Uterus (tissue), 4 donors: ENCODE measurements at places on chromosomes 5 and 9. TPM values are rescaled to one million over a fixed set of nuclear protein-coding genes. Genes with fewer than 3 reads are reported as not detected.

The QSOX2 gene
- 5.6 TPM for total RNA-seq

- H3K4me1 ChIP-seq = no peaks in the 10 kb centered on the region
- no peaks in the 10 kb centered on the region for H3K27me3 ChIP-seq
- no peak overlapping the region for H3K27ac ChIP-seq
- no peak for DNase-seq
- H3K4me3 ChIP-seq = no peak overlapping the region
- no peaks in the 10 kb centered on the region for H3K36me3 ChIP-seq
These were observed 61.9 kb downstream of the FAM78A start for GRCh38 chr9:131214286-131214856.

- H3K4me3 ChIP-seq = no peak overlapping the region
- H3K4me1 ChIP-seq = no peaks in the 10 kb centered on the region
- DNase-seq = no peak
- H3K27me3 ChIP-seq = no peaks in the 10 kb centered on the region
These were observed 492.0 kb upstream of the MEF2C start for GRCh38 chr5:89374818-89375521.

The DNAJB5 gene
- total RNA-seq = 17.9 TPM

DNA sequence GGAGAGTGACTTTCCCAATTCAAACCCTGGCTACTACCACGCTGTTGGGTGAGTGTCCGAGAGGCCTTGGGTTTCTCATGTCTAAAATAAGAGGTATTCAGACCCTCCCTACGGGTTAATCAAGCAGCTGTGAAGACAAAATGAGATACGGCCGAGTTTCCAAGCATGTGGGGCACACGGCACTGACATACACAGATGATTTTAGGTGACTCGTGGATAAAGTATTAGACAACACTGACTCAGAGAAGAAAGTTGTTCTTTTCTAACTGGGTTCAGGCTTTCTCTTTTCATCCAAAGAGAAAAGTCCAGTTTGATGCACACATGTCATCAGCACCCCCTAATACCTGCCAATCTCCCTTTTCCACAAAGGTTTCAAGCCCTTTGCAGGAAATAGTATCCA lies 15.6 kb downstream of the FOXI1 start:
- no peak for DNase-seq
- H3K4me3 ChIP-seq = no peak overlapping the region
- no peaks in the 10 kb centered on the region for H3K36me3 ChIP-seq
- no peaks in the 10 kb centered on the region for H3K27me3 ChIP-seq
- no peak overlapping the region for H3K27ac ChIP-seq

- no peaks in the 10 kb centered on the region for H3K27me3 ChIP-seq
- H3K4me1 ChIP-seq = peaks cover 10% of the 10 kb centered on the region
- H3K27ac ChIP-seq = no peak overlapping the region
- H3K4me3 ChIP-seq = no peak overlapping the region
- DNase-seq = no peak
These were observed 39.0 kb downstream of the SHB start for GRCh38 chr9:38029915-38030638.

The B4GALT1 gene
- total RNA-seq = 38.2 TPM

DNA sequence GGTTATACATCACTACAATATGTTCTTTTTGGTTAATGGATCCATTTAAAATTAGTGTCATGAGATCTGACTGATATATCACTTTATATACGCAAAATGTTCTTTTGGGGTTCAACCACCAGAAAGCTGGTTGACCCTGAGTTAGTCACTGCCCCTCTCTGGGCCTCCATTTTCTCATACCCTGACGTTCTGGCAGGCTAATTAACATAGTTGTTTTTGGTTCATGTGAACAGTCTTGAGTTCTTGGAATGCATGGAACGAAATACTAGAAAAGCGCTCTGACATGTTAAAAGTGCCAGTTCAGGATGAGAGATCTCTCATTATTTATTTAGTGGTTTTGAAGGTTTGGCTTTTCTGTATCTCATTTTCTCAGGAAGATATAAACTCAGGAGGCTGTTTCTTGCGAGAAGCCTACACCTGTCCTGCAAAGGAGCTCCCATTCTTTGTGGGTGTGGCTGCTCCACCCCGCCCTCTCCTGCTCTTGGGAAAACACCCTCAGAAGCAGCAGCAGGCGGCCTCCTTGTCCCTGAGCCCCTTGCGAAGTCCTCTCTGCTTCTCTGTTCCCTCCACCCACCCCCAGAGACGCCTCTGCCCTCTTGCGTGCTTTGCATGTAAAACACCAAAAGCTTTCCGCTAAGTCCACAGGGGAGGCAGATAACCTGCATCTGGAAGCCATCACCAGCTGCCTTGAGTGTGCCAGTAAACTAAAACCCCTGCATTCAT lies 302.4 kb upstream of the PANK3 start:
- H3K4me3 ChIP-seq = no peak overlapping the region
- no peak overlapping the region for H3K27ac ChIP-seq
- no peaks in the 10 kb centered on the region for H3K27me3 ChIP-seq
- no peak for DNase-seq

DNA sequence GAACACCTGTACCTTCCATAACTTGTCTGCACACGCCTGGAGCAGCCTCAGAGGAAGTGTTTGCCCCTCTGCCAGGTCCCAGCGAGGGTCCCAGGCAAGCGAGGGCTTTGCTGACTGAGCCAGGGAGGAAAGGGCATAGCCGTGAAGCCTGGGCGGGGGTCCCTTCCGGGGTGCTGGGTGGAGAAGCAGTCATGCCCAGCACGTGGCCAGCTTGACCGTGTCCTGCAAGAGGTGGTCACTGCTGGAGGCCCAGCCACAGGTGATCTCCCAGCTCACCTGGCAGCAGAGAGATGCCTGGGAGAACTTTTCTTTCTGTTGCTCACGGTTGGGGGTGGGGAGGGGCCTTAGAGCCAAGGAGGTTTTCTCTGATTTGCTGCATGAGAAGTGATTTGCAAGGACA lies 195.3 kb downstream of the CACNA1B start:
- H3K36me3 ChIP-seq = no peaks in the 10 kb centered on the region
- no peak for DNase-seq
- H3K4me1 ChIP-seq = no peaks in the 10 kb centered on the region
- no peak overlapping the region for H3K27ac ChIP-seq
- H3K4me3 ChIP-seq = no peak overlapping the region

DNA sequence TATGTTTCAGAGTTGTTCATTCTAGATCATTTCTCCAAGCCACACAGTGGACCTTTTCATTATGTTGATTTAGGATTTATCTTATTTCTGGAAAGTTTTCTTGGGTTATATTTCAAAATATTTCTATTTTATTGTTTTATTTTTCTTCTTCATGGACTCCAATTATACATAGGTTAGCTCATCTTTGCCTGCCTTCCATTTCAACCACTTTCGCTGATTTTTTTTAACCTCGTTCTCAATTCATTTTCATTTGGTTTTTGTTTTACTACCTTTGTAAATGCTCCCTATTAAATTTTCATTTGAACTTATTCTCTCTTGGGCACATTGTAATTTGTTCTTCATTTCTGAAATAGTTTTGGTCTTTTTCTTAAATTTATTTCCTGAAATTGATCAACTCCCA lies 169.0 kb upstream of the PITX1 start:
- no peaks in the 10 kb centered on the region for H3K36me3 ChIP-seq
- no peaks in the 10 kb centered on the region for H3K27me3 ChIP-seq
- no peaks in the 10 kb centered on the region for H3K4me1 ChIP-seq
- no peak for DNase-seq

GRCh38 chr5:52802272-52802973 lies 14.7 kb downstream of the ITGA1 start:
- H3K4me1 ChIP-seq = peaks cover 23% of the 10 kb centered on the region
- peak overlapping the region; percentile 32 for H3K27ac ChIP-seq
- no peaks in the 10 kb centered on the region for H3K36me3 ChIP-seq
- no peak for DNase-seq
- peak overlapping the region; percentile 63 for H3K4me3 ChIP-seq

The PGM5 gene
- 153 TPM for total RNA-seq

GRCh38 chr5:135990528-135991255 lies 35.9 kb upstream of the LECT2 start:
- peaks cover 18% of the 10 kb centered on the region for H3K4me1 ChIP-seq
- H3K27me3 ChIP-seq = no peaks in the 10 kb centered on the region
- H3K4me3 ChIP-seq = no peak overlapping the region
- H3K27ac ChIP-seq = no peak overlapping the region
- no peak for DNase-seq

GRCh38 chr5:89034588-89034987 lies 151.6 kb upstream of the MEF2C start:
- H3K4me3 ChIP-seq = no peak overlapping the region
- no peaks in the 10 kb centered on the region for H3K27me3 ChIP-seq
- no peaks in the 10 kb centered on the region for H3K4me1 ChIP-seq
- no peaks in the 10 kb centered on the region for H3K36me3 ChIP-seq
- DNase-seq = no peak

The NIPAL4 gene
- total RNA-seq = 0.14 TPM
